ENCODE measurements at places on chromosomes 5 and 9.

GRCh38 chr5:98588215-98588614 lies 185.2 kb upstream of the RGMB start:
- DNase-seq = no peak

GRCh38 chr5:59282726-59283125 lies 610.8 kb downstream of the PDE4D start:
- no peak for DNase-seq

GRCh38 chr5:72170101-72170500 lies 62.8 kb downstream of the MAP1B start:
- no peak for DNase-seq

GRCh38 chr9:92726971-92727715 lies 37.5 kb downstream of the BICD2 start:
- no peak for DNase-seq

DNA sequence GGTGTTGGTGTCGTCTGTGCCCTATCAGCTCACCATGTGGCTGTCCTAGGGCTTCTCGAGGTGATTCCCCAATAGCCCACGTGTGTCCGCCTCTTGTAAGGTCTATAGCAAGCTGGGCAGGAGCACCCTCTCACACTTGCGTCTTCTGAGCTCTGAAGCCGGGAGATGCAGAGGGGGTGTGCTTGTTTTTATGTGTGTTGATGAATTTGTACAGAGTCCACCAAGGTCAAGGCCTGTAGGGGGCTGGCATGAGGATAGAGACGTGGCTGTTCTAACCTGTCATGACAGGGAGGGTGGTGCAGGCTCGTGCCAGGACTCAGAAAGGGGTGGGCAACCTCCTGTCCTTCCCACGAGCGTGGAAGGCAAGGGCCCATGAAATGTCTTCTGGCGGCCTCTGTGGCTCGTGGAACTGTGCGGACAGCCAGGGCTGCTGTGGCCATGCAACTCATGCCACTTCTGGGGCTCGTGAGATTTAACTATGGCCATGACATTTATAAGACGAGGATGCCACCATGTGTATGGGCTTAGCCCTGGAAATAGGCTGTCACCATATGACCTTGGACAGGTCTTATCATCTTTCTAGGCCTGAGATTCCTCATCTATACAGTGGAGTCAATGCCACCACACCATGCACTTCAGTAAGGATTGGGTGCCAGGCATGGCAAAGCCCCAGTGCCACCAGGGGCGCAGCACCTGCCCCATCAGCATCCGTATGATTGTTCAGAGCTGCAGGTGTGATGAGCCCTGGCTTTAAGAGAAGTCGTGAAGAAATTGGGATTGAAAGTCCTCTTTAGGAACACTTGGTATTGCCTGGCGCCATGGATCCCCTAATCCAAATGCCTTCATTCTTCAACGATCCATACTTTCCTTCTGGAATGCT lies 2.3 kb upstream of the OLFM1 start:
- no peak for DNase-seq

GRCh38 chr5:121164632-121165031 lies 687.0 kb upstream of the FTMT start:
- DNase-seq = no peak

DNA sequence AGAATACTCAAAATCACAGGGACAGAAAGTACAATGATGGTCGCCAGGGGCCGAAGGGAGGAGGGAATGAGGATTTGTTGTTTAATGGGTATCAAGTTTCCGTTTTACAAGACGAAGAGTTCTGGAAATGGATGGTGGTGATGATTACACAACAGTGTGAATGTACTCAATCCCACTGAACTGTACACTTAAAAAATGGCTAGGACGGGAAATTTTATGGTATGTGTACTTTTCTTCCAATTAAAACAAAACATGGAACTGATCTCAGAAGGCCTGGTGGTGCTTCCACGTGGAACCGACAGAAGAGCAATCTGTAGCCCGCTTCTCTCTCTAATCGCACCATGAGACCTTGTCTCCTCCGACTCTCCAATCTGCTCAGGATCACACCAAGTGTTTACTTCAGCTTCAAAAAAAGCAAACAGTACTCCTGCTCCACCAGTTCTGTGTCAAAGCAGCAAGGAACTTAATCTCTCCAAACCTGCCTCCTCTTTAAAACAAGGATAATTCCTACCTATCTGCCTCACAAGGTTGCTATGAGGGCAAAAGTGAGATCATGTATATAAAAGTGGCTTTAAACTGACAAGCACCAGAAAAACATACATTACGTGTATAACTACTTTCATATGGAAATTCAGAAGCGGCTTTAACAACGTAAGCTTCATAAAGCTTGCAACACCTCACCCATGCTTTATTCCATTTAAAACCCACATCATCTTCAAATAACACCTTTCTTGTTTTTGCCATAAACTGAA lies 2.1 kb downstream of the ECPAS start:
- DNase-seq = no peak

DNA sequence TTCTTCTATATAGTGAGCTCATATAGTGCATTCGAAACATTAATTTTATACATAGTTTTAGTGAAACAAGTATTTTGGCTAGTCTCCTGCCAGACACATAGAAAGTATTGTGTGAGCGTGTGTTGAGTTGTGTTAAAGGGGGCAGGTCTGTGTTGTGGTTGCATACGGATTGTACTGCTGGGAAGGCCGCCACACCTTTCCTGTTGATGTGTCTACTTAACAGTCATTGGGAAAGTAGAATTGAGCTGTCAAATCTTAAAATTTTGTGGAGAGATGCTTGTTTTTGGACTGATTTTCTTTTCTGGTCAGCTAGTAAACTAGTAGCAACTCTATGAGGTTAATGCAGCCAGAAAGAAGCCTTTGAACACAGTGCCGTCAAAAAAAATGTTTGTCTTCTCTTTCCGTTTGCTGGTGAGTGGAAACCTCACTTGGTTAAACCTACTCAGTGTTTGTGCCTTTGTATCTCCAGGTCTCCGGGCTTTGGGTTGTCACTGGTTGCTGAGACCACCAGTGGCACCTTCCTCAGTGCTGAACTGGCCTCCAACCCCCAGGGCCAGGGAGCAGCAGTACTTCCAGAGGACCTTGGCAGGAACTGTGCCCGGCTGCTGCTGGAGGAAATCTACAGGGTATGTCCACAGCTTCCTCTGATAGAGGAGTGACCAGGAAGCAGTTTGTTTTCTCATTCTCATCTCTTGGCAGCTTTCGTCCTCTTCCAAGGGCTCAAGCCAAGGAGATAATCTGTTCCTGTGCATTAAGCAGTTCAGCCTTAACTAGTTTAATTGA lies 51.5 kb downstream of the RCL1 start:
- no peak for DNase-seq
